ENCODE measurements at places on chromosomes 12 and 14. TPM values are rescaled to one million over a fixed set of nuclear protein-coding genes. Genes with fewer than 3 reads are reported as not detected.

DNA sequence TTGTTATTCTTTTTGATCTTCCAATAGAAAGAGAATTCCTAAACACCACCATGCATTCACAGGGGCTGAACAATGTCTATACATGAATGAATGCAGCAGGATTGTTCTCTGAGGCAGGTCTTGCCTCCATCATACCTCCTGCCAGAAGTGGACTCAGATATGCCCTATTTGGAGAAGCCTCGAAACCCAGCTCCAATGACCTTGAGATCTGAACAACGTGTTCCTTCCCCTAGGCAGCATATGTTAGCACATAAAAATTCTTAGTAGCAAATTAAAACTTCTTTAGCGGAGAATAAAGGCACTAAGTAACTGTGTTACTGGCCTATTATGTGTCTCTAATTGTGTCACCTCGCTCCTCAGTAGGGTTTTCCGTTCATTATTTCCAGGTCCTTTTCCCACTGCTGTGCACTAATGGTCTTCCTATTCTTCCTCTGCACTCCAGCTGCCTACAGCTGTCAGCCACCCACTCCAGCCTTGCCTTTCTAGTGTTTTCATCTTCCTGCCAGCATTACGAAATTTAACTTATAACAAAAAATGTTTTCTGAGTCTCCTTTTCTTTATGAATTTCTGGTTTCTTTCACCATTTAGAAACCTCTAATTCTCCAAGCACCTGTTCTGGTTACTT, 62.6 kb upstream of the IGF1 start:
- no peak for DNase-seq

The TSPAN19 gene
- not detected for total RNA-seq

DNA sequence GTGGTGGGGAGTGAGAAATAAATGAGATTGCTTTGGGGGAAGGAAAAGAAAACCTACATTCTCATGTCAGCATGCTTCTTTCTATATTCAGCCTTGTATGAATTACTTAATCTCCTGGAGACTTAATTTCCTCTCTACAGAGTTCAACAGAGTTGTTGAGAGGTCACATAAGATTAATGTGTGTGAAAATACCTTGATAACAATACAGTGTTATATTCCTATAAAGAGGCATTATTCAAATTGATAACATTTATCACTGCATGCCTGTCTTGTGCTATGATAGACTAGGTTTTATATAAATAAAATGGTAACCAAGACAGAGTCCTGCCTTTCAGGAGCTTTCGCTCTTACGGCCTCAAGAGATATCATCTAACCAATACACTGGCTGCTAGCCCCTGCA, 9.6 kb downstream of the FLRT2 start:
- no peak for DNase-seq

DNA sequence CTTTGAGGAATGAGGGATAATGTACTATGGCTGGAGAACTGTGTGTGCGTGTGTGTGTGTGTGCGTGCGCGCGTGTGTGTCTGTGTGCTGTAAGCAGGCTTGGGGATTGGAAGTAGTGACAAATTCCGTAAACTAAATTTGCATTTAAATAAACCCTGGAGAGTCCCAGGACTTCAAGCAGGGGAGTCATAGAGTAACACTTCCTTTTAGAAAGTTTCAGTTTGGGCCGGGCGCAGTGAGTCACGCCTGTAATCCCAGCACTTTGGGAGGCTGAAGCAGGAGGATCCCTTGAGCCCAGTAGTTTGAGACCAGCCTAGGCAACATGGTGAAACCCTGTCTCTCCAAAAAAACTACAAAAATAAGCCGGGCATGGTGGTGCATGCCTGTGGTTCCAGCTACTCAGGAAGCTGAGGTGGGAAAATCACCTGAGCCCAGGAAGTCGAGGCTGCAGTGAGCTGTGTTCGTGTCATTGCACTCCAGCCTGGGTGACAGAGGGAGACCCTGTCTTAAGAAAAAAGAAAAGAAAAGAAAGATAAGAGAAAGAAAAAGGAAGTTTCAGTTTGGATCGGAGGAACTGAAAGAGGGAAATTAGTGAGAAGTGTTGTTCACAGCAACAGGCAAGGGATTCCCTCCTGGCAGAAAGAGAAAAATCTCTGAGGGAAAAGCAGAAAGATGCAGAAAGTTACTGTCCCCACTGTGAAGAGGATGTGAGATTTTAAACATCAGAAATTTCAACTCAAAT, 222.7 kb upstream of the SOX5 start:
- DNase-seq, result no peak

All from psoas muscle (tissue), 8 donors.